Common myeloid progenitor, CD34-positive (primary cell): ENCODE measurements at places on chromosomes 6 and 20.

- DNase-seq: no peak
Observed at GRCh38 chr20:13936781-13937576, 53.4 kb downstream of the SEL1L2 start.

DNA sequence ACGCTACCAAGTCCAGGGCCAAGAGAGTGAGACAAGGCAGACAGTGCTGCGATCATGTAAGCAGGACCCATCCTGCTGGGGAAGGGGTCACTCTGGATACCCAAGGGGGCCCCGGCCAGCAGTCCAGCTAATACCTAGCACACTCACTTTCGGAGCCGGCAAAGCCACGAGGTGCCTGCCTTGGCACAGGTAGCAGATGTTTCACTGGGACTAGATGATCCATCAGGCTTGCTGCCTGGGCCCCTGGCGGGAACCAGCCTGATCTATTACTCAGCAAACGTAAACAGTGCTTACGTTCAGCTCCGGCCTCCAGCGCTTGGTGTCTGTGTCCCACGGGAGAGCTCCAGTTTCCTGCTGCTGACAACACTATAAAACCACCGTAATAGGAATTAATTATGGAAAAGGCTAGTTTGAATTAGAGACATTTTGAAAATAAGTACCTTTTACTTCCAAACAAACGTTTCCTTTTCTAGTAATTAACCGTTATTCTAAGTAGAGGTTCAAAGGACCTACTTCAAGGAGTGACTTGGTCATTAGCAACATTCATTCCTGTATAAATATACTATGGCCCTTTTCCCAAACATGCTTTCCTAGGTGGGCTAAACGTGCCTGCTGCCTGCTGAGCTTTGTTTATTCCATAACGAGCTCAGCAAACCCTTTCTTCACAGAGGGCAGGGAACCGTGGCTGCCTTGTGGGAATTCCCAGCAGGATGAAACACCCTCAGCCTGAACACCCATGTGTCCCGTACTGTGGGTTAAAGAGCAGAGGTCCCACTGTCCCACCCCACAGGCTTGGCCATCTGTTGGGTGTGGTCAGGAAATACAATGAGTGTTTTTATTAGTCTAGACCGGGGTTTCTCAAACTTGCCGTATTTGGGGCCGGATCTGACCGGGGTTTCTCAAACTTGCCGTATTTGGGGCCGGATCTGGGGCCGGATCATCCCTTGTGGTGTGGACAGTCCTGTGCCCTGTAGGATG is 18.4 kb downstream of the SLC22A23 start:
- DNase-seq: no peak

- peak; percentile 35 for DNase-seq
Observed at GRCh38 chr6:163457637-163458561, 43.4 kb downstream of the QKI start.

DNA sequence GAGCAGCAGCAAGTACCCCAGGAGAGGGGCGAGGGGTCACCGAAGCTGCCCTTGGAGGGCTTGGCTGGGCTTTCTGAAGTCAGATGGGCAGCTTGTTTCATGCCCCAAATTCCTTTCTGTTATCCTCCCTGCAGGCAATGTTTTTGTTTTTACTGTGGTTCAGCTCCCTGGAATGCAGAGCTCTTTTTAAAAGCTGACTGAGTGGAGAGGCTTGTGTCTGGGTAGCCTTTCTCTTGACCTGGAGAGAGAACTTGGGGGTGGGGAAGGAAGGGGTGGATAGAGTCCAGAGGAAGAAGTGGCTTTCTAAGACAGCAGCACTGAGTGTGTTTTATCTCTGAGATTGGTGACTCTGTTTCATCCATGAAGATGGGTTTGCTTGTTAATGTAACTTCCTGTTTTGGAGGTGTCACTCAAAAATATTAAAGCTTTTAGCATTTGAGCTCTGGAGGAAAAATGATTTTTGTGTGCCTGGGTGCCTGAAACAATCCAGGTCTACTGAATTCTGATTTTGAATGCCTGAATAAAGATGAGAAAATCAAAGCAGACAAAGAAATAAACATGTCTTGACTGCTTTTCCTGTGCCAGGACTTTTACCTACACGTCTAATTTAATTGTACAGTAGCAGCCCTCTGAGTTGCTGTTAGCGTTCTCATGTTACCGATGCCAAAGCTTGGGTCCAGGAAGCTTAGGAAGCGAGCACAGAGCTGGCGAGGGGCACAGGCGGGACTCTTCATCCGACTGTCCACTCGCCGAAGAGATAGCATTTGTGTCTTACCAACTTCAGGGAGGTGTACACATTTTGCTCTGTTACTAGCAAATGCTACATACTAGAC is 78.2 kb upstream of the EEF1E1 start:
- no peak for DNase-seq

DNA sequence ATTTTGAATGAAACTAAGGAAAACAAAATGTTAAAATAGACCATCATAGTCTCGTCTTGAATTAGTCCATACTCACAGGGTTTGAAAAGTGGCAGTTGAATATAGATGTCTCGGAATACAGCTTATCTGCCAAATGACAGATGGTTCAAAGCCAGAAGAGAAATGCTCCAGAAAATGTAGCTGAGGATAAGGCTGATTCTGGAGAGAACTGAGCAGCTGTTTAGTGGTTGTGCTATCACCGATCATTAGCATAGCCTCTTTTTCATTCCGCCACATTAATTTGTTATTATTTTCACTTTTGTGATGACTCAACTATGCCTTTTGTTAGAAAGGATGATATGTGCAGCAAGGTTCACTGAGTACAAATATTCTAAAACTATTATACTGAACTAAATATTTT is 390.2 kb upstream of the MAN1A1 start:
- DNase-seq: no peak

DNA sequence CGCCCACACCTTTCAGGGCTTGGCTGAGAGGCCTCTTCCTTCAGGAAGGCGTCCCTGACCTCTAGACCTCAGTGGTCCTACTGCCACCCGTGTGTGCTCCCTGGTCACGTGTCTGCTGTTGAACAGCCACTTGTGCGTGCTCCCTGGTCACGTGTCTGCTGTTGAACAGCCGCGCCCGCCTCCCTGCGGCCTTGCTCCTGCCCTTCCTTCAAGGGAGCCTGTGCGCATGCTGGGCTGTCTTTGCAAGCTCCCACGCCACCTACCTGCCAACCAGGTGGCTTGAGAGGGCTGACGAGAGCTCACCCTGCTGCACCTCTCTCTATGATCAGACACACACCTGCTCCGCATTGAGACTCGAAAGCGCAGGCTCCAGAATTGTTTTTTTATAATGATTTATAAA is 179.3 kb downstream of the BMP7 start:
- DNase-seq: no peak

DNA sequence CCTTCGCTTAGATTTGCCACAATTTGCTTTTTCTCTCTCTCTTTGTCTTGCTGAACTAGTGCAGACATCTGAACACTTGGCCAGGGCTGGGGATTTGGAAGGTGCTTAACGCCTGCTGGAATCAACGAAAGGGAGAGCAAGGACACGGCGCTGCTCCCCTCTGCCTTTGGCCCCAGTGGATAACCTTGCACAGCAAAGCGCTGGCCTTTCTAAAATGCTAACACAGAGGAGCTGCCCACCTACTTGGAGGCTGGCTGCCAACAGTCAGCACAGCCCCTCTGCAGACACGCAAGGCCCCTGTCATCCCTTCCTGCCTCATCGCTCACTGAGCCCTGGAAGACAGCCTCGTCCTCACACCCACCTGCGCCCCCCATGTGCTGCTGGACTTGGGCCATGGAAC is 37.5 kb downstream of the C20orf203 start:
- DNase-seq: no peak

GRCh38 chr6:157273756-157274470 is 49.4 kb downstream of the TMEM242 start:
- peak; percentile 60 for DNase-seq

- DNase-seq: no peak
Observed at GRCh38 chr20:59810449-59811187, 122.8 kb downstream of the SYCP2 start.

GRCh38 chr6:134177236-134177635 is 124.8 kb upstream of the SLC2A12 start:
- DNase-seq: no peak

DNA sequence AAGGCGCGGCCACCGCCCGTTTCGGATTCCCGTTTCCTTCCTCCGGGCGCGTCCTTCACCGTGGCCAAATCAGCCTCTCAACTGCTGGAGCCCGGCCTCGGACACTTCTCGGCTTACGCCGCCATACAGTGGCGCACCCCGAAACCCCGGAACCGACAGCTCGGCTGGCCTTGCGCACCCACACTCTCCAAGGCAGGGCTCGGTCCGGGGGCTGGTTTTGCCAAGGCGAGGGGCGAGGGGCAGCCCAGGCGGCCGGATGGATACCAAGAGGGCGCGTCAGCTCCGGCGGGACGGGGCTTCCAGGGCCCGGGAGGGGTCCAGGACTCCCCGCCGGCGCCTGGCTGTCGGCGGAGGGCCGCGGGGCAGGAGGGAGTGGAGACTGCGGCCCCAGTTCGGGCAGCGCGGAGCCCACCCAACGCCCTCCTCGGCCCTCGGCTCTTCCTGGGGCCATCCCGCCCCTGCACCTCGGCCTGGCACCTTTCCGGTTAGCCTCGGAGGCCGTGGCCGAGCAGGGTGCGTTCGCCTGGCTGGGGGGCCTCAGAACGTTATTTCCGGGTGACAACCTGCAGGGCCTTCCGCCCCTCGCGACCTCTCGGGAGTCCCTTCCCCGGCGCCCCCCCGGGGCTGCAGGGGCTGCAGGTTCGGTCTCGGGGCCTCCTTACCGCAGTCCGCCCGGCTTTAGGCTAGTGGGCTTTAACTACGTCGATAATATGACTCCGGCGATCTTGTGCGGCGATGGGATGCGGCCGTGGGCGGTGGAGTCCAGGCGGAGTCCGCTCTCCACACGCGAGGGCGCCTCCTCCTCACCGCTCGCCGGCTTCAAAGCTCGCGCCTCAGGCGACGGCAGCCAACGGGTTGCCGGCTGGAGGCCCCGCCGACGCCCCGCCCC is 697 bp upstream of the CEP43 start:
- DNase-seq: peak; percentile 30
